Activated CD4-positive, alpha-beta T cell treated with anti-CD3 and anti-CD28 coated beads, Interleukin-2, amount 10 ng/mL, durations not matched to agents 7 days and 5 days (primary cell): ENCODE measurements at places on chromosomes 16 and 17. TPM values are rescaled to one million over a fixed set of nuclear protein-coding genes. Genes with fewer than 3 reads are reported as not detected.

The CEP295NL gene
- 0.10 TPM for total RNA-seq

GRCh38 chr17:8173871-8174322, 2.3 kb downstream of the TMEM107 start:
- H3K27me3 ChIP-seq: no peaks in the 10 kb centered on the region
- peak overlapping the region; percentile 100 for H3K27ac ChIP-seq

The SUZ12 gene
- total RNA-seq: 58.2 TPM

DNA sequence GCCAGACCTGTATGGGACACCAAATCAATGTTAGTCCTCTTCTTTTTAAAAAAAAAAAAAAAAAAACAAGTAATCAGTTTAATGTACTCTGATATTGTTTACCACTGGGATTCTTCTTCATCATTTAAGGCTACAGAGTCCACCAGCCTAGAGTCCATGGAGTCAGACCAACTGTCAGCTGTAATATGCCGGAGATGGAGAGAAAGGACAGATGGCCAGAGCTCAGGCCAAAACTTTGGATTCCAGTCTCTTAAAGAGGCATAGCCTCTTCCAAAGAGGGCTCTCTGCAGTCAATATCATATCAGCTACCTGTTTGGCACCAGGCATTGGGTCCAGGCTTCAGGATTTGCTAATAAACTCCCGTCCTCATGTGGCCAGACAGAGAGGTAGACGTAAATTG, 469.6 kb upstream of the HSBP1 start:
- no peaks in the 10 kb centered on the region for H3K4me1 ChIP-seq
- no peaks in the 10 kb centered on the region for H3K27me3 ChIP-seq
- no peak for DNase-seq

GRCh38 chr17:68238871-68239253, 9.0 kb upstream of the AMZ2 start:
- H3K4me1 ChIP-seq: peaks cover 59% of the 10 kb centered on the region
- no peaks in the 10 kb centered on the region for H3K27me3 ChIP-seq
- H3K4me3 ChIP-seq: peak overlapping the region; percentile 70
- H3K36me3 ChIP-seq: peaks cover 18% of the 10 kb centered on the region

GRCh38 chr16:79278506-79278905, 322.0 kb downstream of the MAF start:
- H3K4me1 ChIP-seq: peaks cover 81% of the 10 kb centered on the region
- peaks cover 35% of the 10 kb centered on the region for H3K27me3 ChIP-seq
- DNase-seq: peak; percentile 82
- peak overlapping the region; percentile 39 for H3K4me3 ChIP-seq
- peaks cover 18% of the 10 kb centered on the region for H3K36me3 ChIP-seq
- H3K27ac ChIP-seq: peak overlapping the region; percentile 92

DNA sequence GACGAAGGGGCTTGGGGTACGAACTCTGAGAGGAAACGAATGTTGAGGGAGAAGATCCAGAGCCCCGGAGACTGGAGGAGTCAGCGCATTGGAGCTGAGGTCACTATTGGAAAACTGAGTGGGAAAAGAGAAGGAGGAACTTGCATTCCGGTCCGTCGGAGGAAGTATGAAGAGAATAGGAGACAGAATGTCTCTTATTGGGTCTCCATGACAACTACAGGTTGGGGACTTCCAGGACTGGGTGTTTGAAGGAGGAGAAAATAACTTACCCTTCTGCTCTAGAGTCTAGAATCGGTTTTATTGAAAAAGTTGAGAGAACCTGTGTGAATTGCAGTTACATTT, 537 bp downstream of the GOSR1 start:
- peak overlapping the region; percentile 97 for H3K27ac ChIP-seq
- no peak for DNase-seq

The BRCA1 gene
- total RNA-seq: 67.4 TPM

- no peaks in the 10 kb centered on the region for H3K27me3 ChIP-seq
- peaks cover 52% of the 10 kb centered on the region for H3K36me3 ChIP-seq
- peak overlapping the region; percentile 4 for H3K27ac ChIP-seq
- no peak overlapping the region for H3K4me3 ChIP-seq
Measured at GRCh38 chr17:27612160-27612770, 18.7 kb upstream of the LGALS9 start.

DNA sequence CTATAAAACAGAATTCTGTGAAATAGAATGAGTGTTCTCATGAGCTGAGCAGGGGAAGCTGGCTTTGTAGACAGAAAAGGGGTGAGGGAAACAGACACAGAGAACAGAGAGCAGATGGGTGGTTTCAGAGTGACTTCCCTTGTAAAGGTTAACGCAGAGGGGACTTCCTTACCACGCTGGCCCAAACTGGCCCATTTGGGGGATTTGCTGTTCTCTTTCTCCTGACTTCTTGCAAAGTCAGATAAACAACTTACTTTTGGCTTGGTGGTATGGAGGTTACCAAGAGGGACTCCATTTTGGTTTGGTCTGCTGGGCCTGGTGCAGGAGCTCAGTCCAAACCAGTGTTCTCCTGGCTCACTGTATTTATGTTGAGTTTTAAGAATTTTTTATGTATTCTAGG, 48.4 kb downstream of the SEC14L1 start:
- H3K27ac ChIP-seq: peak overlapping the region; percentile 78
- H3K4me3 ChIP-seq: peak overlapping the region; percentile 6
- H3K4me1 ChIP-seq: peaks cover 23% of the 10 kb centered on the region
- peaks cover 26% of the 10 kb centered on the region for H3K36me3 ChIP-seq
- DNase-seq: peak; percentile 18
- H3K27me3 ChIP-seq: no peaks in the 10 kb centered on the region

DNA sequence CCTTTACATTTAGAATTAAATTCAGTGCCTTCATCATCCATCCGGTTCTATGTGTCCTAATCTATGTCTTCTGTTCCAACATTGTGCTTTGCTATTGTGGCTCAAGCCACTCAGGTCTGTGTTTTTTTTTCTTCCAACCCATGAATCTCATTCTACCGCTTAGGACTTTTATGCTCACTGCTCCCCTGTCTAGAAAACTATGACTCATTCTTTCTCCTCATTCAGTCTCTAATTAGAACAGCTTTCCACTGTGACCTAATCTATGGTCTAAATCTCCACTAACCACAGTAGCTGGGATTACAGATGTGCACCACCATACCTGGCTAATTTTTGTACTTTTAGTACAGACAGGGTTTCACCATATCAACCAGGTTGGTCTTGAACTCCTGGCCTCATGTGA, 418.7 kb downstream of the KCNJ2 start:
- no peaks in the 10 kb centered on the region for H3K4me1 ChIP-seq
- H3K36me3 ChIP-seq: no peaks in the 10 kb centered on the region
- H3K27ac ChIP-seq: no peak overlapping the region
- H3K4me3 ChIP-seq: no peak overlapping the region
- no peaks in the 10 kb centered on the region for H3K27me3 ChIP-seq
- DNase-seq: no peak

- H3K4me1 ChIP-seq: peaks cover 14% of the 10 kb centered on the region
- no peak overlapping the region for H3K4me3 ChIP-seq
- no peak for DNase-seq
- no peak overlapping the region for H3K27ac ChIP-seq
Measured at GRCh38 chr16:72927199-72928089, 120.5 kb downstream of the ZFHX3 start.

The IGF2BP1 gene
- 0.04 TPM for total RNA-seq

- no peaks in the 10 kb centered on the region for H3K4me1 ChIP-seq
- no peak overlapping the region for H3K27ac ChIP-seq
- no peak for DNase-seq
- no peaks in the 10 kb centered on the region for H3K36me3 ChIP-seq
- no peak overlapping the region for H3K4me3 ChIP-seq
Measured at GRCh38 chr17:13864521-13864920, 204.8 kb upstream of the COX10 start.

DNA sequence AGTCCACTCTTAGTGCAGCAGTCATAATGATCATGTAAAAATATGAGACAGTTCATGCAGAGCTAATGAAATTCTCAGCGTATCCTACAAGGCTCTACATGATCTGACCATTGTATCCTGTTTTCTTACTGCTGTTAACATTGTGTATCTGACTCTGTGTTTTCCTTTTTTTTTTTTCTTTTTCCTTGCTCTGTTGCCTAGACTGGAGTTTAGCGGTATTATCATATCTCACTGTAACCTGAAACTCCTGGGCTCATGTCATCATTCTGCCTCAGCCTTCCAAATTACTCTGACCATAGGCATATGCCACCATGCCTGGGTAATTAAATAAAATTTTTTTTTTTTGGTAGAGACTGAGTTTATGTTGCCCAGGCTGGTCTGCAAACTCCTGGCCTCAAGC, 12.1 kb downstream of the DUS2 start:
- no peaks in the 10 kb centered on the region for H3K27me3 ChIP-seq
- H3K4me3 ChIP-seq: no peak overlapping the region
- peaks cover 41% of the 10 kb centered on the region for H3K4me1 ChIP-seq
- DNase-seq: no peak
- H3K36me3 ChIP-seq: peaks cover 24% of the 10 kb centered on the region

- peaks cover 3% of the 10 kb centered on the region for H3K4me1 ChIP-seq
- no peak for DNase-seq
- no peak overlapping the region for H3K27ac ChIP-seq
- H3K4me3 ChIP-seq: no peak overlapping the region
- no peaks in the 10 kb centered on the region for H3K27me3 ChIP-seq
- no peaks in the 10 kb centered on the region for H3K36me3 ChIP-seq
Measured at GRCh38 chr17:82674656-82675475, 23.6 kb downstream of the RAB40B start.

GRCh38 chr17:62121025-62121730, 56.1 kb upstream of the MED13 start:
- no peak overlapping the region for H3K4me3 ChIP-seq
- H3K36me3 ChIP-seq: peaks cover 2% of the 10 kb centered on the region
- H3K4me1 ChIP-seq: peaks cover 18% of the 10 kb centered on the region
- H3K27ac ChIP-seq: no peak overlapping the region
